Caco-2 (cell line): ENCODE measurements at places on chromosomes 16 and 17. TPM values are rescaled to one million over a fixed set of nuclear protein-coding genes. Genes with fewer than 3 reads are reported as not detected.
A peak's percentile ranks its signal among the peaks of the same experiment; 100 is the strongest.

MYH1 gene
- not detected in 2 replicates for total RNA-seq

DNA sequence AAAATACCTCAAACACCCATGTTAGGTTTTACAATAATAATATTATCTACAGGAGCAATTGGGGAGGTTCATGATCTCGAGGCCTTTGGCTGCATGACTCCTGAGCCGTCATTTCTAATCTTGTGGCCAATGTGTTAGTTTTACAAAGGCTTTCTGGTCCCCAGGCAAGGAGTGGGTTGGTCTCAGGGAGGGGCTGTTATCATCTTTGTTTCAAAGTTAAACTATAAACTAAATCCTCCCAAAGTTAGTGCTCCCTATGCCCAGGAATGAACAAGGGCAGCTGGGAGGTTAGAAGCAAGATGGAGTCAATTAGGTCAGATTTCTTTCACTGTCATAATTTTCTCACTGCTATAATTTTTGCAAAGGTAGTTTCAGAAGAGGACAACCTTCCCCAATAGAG is 9.1 kb upstream of the CCL5 start:
- no peak for DNase-seq

DNA sequence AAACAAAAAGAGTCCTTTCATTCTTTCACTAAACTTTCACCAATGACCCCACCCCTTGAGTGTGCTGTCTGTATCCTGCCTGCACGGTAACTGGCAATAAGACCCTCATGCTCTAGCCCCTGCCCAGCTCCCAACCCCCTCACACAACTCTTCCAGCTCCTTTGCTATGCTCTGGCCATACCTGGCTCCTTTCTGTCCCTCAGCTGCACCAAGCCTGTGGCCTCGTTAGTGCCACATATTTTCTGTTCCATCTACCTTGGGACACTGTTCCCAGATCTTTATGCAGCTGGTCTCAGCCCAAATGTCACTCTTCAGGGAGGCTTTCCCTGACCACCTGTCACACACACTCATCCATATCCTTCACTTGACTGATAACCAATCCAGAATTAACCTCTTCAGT is 47.3 kb downstream of the C16orf82 start:
- no peak for DNase-seq

C17orf113 gene
- 3.8 and 4.7 TPM in 2 replicates for total RNA-seq

DNA sequence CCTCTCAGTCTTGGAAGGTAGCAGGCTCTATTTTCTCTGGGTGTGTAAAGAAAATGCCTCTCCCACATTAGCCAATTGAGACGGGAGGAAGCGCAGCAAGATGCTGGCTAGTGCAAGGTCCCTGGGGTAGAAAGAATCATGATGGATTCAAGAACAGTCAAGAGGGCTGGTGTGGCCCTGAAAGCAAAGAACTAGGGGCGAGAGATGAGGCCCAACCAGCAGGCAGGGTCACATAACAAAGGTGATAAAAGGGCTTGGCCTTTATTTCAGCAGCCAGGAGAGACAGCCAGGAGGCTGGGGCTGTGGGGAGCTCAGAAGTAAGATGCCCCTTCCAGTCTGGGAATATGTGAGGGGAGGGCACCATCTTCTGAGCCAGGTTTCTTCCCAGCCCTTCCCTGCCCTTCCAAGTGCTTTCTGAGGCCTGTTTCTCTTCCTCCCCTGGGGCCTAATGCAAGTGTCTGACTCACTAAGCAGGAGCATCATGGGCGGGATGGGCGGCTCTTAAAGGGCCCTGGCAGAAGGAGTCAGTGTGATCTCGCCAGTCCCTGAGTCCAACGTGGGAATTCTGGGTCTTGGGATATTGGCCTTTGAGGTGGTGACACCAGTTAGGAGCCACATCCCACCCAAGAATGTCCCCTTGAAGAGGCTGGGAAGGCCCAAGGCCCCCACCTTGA is 3.9 kb upstream of the NLRC5 start:
- no peak for DNase-seq

ZP2 gene
- total RNA-seq = not detected in 2 replicates

HBA1 gene
- 3.6 and 8.6 TPM in 2 replicates for total RNA-seq

DNA sequence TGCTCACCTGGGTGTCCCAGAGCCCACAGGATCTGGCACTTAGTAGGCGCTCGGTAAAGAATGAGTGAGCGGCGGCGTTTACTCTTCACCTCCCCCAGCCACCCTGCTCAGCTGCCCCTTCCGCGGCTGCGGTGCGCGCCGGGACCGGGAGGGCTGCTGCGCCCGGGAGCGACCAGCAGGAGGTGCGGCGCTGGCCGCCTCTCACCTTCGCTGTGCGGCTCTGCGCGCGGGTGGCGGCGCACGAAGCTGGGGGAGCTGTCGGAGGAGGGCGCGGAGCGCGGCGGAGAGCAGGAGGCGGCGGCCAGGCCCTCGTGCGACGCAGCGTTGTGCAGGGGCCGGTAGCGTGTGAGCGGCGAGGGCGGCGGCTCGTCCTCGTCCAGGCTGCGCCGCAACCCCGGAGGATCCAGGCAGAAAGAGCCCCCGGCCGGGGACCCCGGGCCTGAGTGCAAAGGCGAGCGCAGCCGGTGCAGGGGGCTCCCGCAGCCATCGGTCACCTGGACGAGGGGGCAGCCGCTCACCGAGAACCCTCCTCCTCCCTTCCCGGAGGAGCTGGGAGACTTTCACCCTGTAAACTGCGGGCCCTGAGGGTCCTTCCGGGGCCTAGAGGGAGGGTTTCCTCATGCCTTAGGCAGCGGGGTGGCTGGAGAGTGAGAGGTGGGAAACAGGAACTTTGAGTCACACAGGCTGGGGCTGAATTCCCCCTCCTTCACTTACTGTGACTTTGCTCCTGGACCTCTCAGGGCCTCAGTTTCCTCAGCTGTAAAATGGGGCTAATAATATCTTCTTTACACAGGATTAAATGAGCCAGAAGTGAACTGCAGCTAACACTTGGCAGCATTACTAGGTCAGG is 12.5 kb downstream of the SAMD14 start:
- DNase-seq = peak; percentile 60

DNA sequence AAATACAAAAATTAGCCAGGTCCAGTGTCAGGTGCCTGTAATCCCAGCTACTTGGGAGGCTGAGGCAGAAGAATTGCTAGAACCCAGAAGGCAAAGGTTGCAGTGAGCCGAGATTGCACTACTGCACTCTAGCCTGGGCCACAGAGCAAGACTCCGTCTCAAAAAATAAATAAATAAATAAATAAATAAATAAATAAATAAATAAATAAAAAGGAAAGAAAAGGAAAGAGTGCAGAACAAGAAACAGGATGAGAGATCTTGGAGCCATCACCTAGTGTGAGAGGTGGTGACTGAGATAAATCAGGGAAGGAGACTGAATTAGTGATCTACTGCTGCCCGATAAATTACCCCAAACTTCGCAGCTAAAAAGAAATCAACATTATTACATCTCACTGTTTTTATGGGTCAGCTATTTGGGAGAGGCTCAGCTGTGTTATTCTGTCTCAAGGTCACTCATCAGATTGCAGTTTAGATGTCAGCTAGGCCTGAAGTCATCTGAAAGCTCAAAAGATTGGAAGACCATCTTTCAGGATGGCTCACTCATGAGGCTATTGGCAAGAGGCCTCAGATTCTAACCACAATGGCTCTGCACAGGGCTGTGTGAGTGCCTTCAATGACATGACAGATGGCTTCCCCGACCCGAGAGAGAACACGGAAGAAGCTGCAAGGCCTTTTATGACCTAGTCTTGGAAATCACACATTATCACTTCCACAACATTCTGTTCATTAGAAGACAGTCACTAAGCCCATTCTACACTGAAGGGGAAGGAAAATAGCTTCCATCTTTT is 66.4 kb downstream of the CMC2 start:
- no peak for DNase-seq

GRCh38 chr17:67050471-67051154 is 6.3 kb downstream of the CACNG1 start:
- no peak for DNase-seq

DNA sequence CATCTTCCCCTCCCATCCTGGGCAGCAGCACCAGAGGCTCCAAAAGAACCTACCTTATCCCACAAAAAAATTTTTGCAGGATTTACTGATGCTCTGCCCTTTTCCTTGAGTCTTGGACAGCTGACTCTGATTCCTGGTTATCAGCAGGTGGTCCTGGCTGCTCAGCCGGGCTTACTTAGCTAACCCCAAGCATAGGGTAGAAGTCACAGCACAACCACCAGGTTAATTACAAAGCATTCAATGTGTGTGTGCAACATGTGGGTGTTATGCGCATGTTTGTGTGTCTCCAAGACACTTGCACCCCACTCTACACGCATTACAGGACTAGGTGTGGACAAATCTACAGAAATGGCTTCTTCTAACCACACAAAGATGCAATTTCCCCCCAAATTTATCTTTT is 36.3 kb downstream of the PECAM1 start:
- no peak for DNase-seq

- no peak for DNase-seq
Measured at GRCh38 chr16:54324716-54325115, 38.1 kb upstream of the IRX3 start.

DNA sequence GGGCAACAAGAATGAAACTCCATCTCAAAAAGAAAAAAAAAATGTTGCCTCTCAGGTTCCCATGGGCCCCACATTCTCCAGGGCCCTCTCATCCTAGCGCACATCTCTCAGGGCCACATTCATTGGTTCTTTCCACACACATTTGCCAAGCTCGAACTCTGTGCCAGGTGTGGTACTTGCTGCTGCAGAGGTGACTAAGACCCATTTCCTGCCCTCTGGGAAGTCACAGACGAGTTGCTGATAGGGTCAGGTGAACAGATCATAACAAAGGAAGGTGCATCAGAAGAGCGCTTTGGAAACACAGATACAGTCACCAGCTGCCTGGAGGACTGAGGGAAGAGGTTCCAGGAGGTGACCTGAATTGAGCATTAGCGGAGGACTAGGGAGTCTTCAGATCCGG is 1.0 kb downstream of the GSDMA start:
- no peak for DNase-seq

RSKR gene
- 15.7 and 18.9 TPM in 2 replicates for total RNA-seq

- DNase-seq = no peak
Measured at GRCh38 chr17:15119968-15120367, 145.2 kb downstream of the PMP22 start.

DNA sequence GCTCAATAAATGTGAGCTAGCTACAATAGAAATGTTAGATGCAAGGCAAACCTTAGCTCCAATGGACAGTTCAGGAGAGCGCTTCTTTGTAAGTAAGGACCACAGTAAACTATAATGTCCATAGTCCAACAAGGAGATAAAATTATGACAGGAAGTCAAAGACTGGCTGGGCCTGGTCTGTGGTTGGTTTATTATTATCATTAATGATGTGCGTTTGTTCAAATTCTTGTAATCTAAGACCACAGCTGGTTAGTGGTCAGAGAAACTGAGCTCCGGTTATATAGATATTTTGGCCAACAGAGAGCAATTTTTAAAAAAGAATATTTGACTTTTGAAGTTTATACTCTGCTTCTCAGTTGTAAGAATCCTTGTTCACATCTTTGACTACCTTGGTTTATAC is 4.7 kb upstream of the CMTM2 start:
- DNase-seq = no peak

DNA sequence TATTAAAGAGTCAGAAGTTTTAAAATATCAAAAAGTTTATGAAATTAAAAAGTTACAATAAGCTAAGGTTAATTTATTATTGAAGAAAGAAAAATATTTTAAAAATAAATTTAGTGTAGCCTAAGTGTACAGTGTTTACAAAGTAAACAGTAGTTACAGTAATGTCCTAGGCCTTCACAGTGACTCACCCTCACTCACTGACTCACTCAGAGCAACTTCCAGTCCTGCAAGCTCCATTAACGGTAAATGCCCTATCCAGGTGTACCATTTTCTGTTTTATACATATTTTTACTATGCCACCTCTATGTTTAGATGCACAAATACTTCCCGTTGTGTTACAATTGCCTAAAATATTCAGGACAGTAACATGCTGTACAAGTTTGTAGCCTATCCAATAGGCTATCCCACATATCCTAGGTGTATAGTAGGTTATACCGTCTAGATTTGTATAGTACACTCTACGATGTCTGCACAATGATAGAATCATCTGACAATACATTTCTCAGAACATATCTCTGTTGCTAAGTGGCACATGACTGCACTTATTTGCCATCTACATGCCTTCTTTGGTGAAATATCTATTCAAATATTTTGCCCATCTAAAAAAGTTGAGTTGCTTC is 67.2 kb upstream of the WSB1 start:
- no peak for DNase-seq

GRCh38 chr16:27628241-27628942 is 78.4 kb downstream of the KATNIP start:
- DNase-seq = no peak

GRCh38 chr17:13323990-13324389 is 277.7 kb downstream of the HS3ST3A1 start:
- no peak for DNase-seq

- DNase-seq = peak; percentile 40
Measured at GRCh38 chr17:726271-726919, 6.0 kb upstream of the TLCD3A start.

DNA sequence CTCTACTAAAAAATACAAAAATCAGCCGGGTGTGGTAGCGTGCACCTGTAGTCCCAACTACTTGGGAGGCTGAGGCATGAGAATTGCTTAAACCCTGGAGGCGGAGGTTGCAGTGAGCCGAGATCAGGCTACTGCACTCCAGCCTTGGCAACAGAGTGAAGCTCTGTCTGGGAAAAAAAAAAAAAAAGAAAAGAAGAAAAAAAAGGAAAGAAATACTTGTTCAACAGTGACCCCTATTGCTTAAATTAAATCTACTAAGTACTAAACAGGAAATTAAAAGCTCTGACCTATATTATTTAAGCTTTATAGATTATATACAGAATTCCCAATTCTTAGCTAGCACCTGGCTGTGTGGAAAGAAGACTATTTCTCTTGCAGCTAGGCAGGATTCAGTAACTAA is 48.9 kb downstream of the FBXL20 start:
- DNase-seq = no peak

- no peak for DNase-seq
Measured at GRCh38 chr17:6079155-6079888, 9.1 kb downstream of the WSCD1 start.

LRRC75A gene
- 4.0 and 4.5 TPM in 2 replicates for total RNA-seq

DNA sequence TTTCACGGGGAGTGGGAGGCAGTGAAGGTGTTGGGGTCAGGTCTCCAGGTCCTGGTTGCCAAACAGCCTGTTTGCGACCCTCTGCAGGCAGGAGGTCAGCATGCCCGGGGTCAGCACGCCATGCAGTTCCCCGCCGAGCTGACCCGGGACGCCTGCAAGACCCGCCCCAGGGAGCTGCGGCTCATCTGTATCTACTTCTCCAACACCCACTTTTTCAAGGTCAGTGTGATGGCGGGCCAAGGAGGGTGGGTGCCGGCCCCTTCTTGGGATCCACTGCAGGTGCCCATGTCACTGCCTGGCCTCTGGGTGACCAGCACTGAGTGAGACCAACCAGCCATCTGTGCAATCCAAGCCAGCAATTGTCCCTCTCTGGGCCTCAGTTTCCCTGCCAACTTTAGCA is 21.3 kb downstream of the ADGRG5 start:
- DNase-seq = no peak

DNA sequence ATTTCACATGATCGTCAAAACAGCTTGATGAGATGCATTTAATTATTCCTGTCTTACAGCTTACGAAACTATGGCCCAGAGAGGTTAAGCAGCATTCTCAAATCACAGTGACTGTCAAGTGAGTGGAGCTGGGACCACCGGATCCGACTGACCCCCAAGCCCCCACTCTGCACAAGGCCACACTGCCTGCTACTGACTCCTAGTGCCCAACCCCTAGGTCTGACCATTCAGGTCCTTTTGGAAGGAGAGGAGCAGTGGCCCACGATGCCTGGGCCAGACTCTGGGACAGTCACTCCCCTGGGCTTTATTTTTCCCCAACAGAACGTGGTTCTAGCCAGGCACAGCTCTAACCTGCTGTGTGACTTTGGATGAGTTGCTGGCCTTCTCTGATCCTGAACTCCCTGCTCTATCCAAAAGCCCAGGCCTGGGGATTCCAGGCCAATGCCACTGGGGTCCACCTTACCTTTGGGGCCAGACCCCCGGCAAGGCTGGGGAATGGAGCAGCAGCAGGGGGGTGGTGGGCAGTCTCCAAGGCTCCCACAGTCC is 9.9 kb downstream of the TSPOAP1 start:
- no peak for DNase-seq
